ENCODE measurements at places on chromosomes 11 and 22. TPM values are rescaled to one million over a fixed set of nuclear protein-coding genes. Genes with fewer than 3 reads are reported as not detected.

GRCh38 chr11:73566422-73566821 lies 31.5 kb downstream of the FAM168A start:
- no peak for DNase-seq

- no peak for DNase-seq
Measured at GRCh38 chr11:79269611-79270307, 171.1 kb downstream of the TENM4 start.

- no peak for DNase-seq
Measured at GRCh38 chr22:46062232-46062615, 85.3 kb upstream of the WNT7B start.

- no peak for DNase-seq
Measured at GRCh38 chr11:114017723-114018122, 41.8 kb upstream of the ZBTB16 start.

GRCh38 chr11:121800731-121801393 lies 315.2 kb downstream of the BLID start:
- peak; percentile 31 for DNase-seq

DNA sequence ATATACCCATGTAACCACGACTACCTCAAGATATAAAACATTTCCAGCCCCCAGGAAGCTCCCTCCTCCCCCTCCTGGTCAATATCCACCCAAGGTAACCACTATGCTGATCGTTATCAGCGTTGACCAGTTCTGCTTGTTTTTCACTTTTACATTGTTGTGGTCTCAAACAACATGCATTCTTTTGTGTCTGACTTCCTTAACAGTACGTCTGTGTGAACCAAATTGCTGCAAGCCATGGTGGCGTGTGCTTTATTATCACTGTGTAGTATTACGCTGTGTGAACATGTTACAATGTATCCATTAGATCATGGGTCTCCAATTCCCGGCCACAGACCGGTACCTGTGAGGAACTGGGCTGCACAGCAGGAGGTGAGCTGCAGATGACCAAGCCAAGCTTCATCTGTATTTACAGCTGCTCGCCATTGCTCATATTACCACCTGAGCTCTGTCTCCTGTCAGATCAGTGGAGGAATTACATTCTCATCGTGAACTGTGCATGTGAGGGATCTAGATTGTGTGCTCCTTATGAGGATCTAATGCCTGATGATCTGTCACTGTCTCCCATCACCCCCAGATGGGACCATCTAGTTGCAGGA lies 15.5 kb upstream of the GRK3 start:
- DNase-seq = no peak

Gene CCDC73
- total RNA-seq = 0.18 TPM

DNA sequence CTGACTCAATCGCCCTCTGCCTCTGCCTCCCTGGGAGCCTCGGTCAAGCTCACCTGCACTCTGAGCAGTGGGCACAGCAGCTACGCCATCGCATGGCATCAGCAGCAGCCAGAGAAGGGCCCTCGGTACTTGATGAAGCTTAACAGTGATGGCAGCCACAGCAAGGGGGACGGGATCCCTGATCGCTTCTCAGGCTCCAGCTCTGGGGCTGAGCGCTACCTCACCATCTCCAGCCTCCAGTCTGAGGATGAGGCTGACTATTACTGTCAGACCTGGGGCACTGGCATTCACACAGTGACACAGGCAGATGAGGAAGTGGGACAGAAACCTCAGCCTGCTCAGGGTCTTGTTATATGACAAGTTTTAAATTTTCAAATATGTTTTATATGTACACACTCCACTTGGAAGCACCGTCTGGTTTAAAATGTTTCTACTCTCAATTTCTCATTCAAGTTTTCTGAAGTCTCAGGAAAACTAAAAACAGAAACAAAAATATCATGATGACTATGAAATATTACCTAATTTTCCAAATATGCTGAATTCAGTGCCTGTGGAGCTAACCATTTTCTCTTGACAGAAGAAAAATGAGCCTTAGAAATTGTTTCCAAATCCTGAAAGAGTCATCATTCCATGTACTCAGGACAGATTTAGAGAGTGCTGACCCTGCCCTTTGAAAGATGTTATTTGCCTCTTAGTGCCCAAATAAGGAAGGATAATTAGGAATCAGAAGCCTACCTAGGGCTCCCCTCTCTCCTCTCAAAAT lies 48.8 kb upstream of the TOP3B start:
- no peak for DNase-seq

Gene KRTAP5-2
- total RNA-seq = not detected

DNA sequence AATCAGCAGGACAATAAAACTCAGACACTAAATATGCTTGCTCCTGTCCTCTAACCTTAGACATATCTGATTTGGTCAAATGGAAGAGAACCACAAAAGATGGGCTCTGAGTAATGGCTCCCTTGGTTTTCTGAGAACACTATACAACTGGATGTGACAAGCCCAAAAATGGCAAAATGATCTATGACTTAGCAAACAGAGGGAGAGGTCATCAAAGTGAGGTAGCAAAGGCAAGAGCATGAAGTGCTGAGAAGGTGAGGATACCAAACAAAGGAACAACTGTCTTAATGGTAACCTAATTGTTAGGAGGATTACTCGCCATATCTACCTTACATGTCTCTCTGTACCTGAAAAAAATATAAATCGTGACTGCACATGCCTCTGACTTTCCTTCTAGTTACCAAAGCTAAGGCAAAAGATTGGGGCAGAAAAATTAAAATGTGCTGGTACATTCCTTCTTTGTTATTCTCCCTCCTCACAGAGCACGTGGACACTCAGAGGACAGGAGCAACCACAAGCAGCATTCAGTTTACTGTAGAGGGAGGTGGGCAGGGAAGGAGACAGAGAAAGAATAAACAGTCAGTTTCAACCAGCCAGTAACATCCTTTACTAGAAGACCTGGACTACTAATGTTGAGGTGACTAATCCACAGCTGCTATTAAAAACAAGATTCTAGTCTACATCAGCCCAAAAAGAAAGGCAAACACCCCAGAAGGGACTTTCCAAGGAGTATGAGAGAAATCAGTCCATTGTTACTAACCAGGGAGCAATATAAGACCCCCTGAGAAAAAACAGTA lies 88.8 kb downstream of the AMBRA1 start:
- no peak for DNase-seq

- DNase-seq = peak; percentile 59
Measured at GRCh38 chr11:77819921-77820564, 479 bp downstream of the RSF1 start.

- peak; percentile 99 for DNase-seq
Measured at GRCh38 chr22:39528681-39529486, 3.7 kb downstream of the RPS19BP1 start.

Gene CACNA1I
- 0.03 TPM for total RNA-seq

Gene OR51G1
- not detected for total RNA-seq

- no peak for DNase-seq
Measured at GRCh38 chr11:28976801-28977145, 868.6 kb downstream of the METTL15 start.

Gene TNNT3
- total RNA-seq = 2.0 TPM

Gene ATXN10
- total RNA-seq = 131 TPM

Gene IFTAP
- 11.8 TPM for total RNA-seq

DNA sequence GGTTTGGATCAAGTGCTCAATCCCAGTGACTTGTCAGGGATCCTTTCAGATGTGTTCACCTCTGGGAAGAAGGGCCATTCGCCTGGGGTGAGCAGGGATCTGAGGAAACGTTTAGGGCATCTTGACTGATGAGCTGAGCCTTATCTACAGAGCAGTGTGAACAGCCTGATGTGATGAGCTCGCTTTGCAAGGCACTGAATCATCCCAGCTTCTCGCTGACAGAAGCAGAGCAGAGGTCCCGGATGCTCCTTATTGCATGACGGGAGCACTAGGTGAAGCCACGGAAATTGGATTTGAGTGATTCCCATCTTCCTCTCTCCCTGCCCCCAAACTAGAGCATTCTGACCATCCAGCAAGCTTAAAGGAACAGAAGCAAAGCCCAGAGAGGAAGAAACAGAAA lies 46.5 kb downstream of the SEZ6L start:
- DNase-seq = no peak

DNA sequence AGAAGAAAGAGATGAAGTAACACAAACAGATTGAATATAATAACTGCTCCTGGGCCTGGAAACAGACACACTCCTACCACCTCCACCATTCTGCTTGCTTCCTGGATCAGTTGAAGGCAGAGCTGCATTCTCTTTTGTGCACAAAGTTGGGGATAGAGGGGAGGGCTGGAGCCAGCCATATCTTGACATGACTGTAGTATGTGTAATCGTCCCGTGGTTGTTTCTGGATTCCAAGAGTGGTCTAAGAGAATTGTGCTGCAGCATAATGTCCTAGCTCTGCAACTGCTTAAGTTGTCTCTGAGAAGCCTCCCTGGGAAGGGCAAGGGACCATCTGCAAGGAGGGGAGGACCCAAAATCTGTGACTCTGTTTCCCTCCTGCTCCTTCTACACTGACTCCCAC lies 3.2 kb downstream of the CRY2 start:
- no peak for DNase-seq

DNA sequence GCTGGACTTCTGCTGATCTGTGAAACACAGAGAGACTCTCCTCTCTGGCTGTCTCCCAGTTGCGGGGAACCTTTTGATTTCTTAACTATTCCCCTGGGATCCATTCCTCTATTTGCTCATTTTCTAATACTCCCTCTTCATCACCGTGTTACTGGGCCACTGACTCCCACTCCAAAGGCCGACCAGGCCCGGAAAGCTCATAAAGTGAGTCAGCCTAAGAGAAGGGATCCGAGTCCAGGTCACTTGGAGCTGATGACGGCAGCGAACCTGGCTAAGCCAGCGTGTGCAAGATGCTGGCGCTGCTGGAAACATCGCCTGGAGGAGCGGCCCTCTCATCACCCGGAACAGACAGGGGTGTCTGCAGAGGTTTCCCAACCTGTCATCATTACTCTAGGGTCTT lies 112.8 kb downstream of the FBXO7 start:
- DNase-seq = no peak

- DNase-seq = no peak
Measured at GRCh38 chr11:131924001-131924400, 553.6 kb downstream of the NTM start.

DNA sequence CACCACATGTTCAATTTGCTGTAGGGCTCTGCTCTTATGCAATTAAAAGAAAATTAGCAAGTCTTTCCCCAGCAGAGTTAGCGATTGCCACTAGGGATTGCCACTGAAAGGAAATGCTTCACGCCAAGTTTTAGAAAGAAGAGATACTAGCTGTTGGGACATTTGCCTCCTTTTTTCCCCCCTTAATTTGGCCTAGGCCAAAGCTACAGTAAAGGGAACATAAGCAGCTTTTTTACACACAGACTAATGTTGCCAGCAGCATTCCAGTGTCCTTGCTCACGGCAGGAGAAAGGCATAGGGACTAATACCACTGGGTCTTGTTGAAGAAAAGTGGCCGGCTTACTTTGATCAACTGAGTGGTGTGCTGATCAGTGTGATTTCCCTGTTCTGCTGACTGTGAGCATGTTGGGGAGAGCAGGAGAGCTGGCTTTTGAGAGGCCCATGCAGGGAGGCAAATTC lies 71.2 kb downstream of the PHF21A start:
- DNase-seq = no peak

DNA sequence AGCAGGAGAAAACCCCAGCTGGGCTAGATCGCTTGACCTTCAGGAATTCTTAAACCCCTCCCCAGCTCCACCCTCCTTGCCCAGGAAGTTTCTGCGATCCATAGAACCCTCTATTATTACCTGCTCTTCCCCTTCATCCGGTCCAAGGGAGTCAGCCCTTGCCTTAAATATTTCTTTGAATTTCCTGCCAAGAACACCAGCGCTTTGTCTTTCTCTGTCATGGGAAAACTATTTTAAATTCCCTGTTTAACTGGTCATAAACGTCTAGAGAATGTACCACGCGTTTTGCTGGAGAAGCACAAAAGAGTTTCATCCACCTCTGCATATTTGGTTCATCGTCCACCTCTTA lies 496 bp upstream of the TRAF6 start:
- peak; percentile 11 for DNase-seq

DNA sequence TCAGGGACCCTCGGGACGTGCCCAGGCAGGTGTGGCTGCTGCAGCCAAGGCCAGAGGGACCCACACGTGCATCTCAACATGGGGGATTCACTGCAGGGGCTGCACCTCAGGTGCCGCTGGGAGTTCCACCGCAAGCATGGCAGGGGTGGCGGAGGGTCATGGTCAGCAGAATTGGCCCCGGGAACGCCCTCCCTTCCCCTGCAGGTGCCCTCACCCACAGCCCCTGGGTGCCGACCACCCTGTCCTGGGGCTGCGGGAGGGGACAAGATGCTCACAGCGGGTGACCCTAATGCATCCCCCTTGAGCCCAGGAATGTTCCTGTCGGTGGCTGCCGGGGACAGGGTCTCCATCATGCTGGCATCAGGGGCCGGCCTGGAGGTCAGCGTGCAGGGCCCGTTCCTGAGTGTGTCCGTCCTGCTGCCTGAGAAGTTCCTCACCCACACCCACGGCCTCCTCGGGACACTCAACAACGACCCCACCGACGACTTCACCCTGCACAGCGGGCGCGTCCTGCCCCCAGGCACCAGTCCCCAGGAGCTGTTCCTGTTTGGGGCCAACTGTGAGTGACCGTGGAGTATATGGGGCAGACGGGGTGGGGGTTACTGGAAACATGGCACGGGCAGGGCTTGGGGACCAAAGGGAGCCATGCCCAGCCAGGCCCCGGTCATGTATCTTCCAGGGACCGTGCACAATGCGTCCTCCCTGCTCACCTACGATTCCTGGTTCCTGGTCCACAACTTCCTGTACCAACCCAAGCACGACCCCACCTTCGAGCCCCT lies 5.8 kb downstream of the SUSD2 start:
- no peak for DNase-seq

DNA sequence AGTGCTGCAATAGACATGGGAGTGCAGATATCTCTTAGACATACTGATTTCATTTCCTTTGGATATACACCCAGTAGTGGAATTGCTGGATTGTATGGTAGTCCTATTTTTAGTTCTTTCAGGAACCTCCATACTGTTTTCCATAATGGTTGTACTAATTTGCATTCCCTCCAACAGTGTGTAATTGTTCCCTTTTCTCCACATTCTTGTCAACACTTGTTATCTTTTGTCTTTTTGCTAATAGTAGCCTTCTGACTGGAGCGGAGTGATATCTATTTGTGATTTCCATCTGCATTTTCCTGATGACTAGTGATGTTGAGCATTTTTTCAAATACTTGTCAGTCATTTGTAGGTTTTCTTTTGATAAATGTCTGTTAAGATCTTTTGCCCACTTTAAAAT lies 128.9 kb downstream of the CTNND1 start:
- DNase-seq = no peak

GRCh38 chr11:60455531-60456042 lies at the start of gene MS4A1:
Gene MS4A1 (plus strand): TSS chr11:60455847. CDS start chr11:60462375, 6,528 bp downstream.
- DNase-seq = no peak

GRCh38 chr11:128471138-128471661 lies 116.2 kb downstream of the ETS1 start:
- no peak for DNase-seq

DNA sequence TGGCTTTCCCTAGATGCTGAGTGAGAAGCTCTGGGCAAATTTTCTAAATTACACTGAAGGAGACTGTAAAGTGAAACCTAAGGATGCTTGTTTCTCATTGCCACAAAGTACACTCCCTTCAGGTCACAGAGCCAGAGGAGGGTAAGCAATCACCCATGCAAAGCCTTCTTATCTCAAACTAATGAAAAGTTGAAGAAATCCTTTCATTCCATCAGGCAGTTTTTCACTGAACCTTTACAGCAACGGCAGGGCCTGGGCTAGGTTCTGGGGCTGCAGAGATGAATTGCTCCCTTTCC lies 106.2 kb downstream of the RASSF10 start:
- no peak for DNase-seq

Gene FOXR1
- total RNA-seq = not detected

- DNase-seq = no peak
Measured at GRCh38 chr11:113549061-113549460, 73.9 kb upstream of the DRD2 start.

GRCh38 chr11:69053546-69054396 lies 5.0 kb downstream of the TPCN2 start:
- DNase-seq = no peak

Gene CNTF
- total RNA-seq = 1.9 TPM

Gene RHOD
- total RNA-seq = 17.8 TPM

Gene CALCB
- total RNA-seq = not detected
